ENCODE measurements at places on chromosomes 2 and 18.
A peak's percentile ranks its signal among the peaks of the same experiment; 100 is the strongest.

- DNase-seq, result no peak
Observed at GRCh38 chr18:12304351-12305210, 3.5 kb upstream of the TUBB6 start.

DNA sequence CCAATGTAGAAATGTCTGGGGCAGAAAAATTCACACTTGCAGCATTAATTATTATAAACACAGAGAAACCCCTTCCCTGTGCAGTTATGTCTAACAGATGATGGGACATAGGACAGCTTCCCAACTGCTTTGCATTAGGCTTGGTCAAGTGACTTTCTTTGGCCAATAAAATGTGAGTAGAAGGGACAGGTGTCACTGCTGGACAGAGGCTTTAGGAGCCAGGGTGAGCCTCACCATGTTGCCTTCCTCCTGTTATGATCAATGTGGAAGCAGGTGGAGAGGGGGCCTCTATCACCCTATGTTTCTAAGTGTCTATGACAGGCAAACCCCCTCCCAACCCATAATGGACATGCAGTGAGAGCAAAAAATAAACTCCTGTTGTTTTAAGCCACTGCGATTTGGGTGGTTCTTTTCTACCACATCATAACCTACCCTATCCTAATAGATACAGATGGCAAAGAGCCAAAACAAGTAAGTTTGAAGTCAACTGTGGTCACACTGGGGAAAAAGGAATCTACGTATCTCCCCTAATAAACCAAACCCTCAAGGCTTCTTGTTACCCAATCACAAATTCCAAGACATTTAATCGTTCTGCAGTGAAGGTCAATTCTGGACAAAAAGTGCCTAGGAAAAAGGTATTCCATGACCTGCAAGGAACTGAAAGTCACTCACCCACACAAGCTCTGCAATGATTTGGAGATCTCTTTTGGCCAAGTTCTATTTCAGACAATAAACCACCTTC lies 28.6 kb upstream of the POU3F3 start:
- DNase-seq, result no peak

GRCh38 chr2:107588181-107588580 lies 238.5 kb upstream of the RGPD4 start:
- no peak for DNase-seq

GRCh38 chr2:80255918-80256781 lies 48.4 kb downstream of the LRRTM1 start:
- peak; percentile 53 for DNase-seq

GRCh38 chr2:101305492-101306078 lies 2.9 kb downstream of the RNF149 start:
- no peak for DNase-seq

- no peak for DNase-seq
Observed at GRCh38 chr2:118705032-118705431, 142.4 kb downstream of the EN1 start.

DNA sequence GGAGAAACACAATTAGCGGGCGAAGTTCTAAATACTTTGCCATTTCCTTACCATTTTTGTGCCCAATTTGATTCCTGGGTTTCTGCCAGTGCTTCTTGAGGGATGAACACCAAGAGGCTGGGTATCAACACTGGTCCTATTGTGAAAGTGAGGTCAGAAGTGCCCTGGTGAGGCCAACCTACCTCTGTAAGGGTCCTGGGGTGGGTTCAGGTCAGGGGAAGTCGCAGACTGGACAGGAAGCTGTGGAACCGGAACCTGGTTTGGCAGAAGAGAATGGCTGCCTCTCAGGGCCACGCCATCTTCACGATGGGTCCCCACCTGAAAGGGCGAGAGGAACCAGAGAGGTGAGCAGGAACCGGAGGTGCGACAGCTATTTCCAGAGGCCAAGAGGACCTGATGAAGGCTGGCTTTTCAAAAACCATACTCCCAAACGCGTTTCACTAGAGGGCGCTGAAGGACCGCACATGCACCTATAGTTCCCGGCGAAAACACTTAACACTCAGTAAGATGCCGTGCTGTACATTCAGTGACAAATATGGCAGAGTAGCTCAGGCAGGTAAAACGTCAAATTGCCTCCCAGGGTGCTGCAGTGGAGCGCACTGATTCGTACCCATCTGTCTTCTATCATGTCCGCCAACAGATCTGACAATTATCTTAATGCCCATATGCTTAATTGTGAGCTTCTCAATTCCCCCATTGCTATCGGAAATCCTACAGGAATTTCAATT lies 275.3 kb upstream of the CCDC68 start:
- peak; percentile 93 for DNase-seq

DNA sequence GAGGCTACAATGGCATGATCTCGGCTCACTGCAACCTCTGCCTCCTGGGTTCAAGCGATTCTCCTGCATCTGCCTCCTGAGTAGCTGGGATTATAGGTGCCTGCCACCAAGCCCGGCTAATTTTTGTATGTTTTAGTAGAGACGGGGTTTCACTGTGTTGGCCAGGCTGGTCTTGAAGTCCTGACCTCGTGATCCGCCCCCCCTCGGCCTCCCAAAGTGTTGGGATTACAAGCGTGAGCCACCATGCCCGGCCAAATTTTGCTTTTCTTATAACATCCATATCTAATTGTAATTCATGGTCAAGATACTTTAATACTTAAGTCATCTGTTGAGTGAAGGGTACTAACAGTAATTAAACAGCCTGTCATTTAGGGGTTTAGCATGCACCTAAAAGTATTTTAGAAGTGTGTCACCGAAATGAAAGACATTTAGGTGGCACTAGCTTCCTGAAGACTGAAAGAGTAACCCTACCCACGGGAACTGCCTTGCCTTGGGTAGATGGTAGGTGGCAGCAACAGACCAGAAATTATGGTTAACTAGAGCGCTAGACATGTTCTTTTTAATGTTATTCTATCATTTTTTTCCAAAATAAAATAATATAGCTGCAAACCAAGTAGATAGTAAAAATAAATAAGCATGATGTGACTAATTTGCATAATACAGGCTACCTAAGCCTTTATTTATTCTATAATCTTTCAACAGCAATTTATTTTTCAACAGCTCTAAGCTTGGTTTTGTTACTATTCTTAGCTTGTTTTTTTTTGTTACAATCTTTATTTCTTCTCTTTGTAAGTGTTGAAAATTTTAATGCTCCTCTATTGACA lies 8.6 kb upstream of the ACYP2 start:
- DNase-seq, result peak; percentile 69

DNA sequence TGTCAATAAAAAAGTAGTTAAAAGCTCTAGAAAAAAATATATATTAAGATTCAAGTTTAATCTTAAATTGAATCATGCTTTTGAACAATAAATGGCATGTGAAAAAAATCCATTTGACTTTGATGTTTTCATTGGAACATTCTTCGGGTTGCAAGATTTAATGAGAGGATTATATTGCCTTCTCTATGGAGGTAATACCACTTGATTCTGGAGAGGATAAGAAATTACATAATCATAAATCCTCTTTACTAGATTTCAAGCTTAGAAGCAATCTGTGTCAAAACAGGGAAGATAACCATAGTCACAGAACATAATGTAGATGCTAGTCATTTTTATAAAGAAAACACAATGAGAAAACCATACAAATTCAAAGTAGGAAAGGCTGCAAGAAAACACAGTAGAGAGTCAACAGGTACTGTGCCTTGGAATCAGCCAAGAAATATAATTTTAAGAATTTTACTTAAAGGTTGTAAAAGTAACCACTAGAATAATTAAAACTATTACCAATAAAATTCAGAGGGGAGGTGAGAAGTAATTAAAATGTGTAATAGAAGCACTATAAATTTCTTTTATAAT lies 18.7 kb upstream of the MAPRE2 start:
- DNase-seq, result no peak

DNA sequence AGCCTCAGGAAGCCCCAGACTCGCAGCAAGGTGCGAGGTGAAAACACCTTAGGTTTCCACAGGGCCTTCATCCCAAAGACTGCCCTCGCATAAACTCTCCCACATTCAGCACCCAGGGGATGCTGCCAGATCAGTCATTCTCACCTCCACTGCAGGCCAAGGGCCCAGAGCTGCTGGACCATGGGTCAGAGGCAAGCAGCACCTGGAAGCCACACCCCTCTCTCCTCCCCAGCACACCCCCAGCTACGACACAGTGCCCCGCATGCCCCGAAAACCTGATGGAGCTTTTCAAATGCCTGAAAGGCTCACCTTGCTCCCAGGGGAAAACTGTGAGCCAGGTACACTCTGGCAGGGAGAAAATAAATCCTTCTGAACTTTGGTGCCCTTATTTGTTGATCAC lies 31.9 kb upstream of the LDLRAD4 start:
- DNase-seq, result no peak

DNA sequence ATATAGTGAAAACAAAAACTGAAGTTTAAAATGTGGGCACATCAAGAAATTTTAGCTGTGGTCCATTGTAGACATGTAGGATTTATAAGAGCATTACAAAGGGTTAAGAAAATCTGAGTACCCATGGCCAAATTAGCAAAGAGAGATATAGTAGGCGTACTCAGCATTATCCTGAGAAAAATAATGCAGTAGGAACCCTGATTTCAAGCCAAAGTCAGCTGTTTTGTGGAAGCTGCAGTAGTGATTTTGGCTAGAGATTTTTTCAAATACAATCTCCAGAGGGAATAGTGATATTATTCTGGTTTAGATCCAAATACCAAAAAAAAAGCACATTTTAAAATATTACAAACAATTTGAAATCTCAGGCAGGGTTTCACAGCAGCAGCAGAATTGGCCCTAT lies 450.9 kb downstream of the FBXO15 start:
- no peak for DNase-seq

GRCh38 chr2:28333606-28334526 lies 58.8 kb upstream of the FOSL2 start:
- no peak for DNase-seq

GRCh38 chr2:207813942-207814341 lies 44.2 kb upstream of the FZD5 start:
- peak; percentile 78 for DNase-seq

DNA sequence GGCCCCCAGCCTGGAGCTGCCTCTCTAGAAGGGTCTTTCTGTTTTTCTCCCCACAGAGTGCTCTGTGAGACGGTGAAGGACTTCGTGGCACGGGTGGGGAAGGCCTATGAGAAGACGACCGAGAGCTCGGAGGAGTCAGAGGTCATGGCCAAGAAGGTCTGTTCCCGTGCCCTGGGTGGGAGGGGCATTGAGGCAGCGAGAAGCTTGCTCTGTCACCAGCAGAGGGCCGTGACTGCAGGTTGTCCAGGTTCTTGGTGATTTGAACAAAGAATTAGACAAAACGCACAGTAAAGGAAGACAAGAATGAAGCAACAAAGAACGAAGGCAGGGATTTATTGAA lies 93.9 kb downstream of the DGKD start:
- DNase-seq, result peak; percentile 81

GRCh38 chr2:208186465-208186864 lies 3.4 kb downstream of the C2orf80 start:
- no peak for DNase-seq

DNA sequence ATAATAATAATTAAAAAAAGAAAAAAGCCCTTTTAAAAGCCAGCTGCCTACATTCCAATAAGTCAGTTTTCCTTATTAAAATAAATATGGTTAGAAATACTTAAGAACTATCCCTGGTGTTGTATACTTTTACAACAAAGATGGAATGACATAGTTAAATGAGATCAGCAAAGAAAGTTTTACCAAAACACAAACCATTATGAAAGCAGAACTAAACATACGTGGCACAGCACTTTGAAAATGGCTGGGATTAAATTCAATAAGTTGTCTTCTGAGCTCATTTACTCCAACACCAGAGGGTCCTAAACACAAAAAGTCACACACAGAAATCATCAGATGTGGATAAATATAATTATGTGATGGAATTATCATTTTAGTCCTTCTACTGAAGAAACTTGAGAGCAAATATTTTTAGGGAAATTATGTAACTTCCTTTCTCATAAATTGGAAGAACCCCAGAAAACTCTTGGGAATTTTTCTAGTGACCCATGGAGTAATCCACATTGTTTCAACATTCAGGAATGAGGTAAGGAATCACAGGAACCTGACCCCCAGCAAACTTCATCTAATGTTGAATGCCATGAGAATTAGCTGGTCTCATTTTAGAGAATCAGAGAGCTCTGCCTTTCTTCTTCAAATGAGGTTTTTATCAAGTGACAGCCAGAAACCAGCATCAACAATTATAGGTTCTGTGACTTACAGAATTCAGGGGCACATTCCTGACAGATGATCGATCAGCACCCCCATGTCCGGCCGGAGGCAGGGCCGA lies 11.5 kb upstream of the TMEM237 start:
- DNase-seq, result no peak

- DNase-seq, result no peak
Observed at GRCh38 chr2:235330775-235331451, 162.9 kb upstream of the AGAP1 start.

DNA sequence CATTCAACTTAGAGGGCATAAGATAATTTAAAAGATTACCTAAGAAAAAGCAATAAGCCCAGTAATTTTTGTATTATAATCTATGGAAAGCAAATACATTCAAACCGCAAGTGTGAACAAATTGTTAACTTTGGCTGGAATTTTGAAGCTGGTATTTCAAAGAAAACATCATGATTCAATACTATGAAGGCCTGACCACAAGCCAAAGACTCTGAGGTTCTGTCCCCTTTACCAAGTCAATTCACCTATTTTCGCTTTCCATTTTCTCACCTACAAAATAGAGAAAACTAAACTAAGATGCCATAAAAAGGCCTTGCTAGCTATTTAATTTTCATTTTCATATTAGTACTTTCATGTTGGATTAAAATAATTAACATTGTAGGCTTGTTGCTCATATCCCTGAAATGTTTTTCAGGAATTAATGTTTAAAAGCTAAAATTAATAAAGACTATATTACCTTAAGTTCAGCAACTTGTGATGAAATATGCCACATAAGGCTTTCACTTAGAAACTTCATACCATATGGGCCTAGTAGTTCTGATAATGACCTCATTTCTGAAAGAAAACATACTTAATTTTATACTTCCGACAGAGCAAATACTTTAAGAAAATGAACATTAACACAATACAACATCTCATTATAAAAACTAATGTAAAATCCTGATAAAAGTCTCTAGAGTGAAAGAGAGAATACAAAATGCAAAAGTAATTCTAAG lies 85.7 kb upstream of the FRZB start:
- DNase-seq, result no peak

Data from endodermal cell (in vitro differentiated cells).